ENCODE measurements at places on chromosomes 13 and 19.
A peak's percentile ranks its signal among the peaks of the same experiment; 100 is the strongest.

- no peak for DNase-seq
Observed at GRCh38 chr13:74867460-74867859, 614.5 kb downstream of the TBC1D4 start.

DNA sequence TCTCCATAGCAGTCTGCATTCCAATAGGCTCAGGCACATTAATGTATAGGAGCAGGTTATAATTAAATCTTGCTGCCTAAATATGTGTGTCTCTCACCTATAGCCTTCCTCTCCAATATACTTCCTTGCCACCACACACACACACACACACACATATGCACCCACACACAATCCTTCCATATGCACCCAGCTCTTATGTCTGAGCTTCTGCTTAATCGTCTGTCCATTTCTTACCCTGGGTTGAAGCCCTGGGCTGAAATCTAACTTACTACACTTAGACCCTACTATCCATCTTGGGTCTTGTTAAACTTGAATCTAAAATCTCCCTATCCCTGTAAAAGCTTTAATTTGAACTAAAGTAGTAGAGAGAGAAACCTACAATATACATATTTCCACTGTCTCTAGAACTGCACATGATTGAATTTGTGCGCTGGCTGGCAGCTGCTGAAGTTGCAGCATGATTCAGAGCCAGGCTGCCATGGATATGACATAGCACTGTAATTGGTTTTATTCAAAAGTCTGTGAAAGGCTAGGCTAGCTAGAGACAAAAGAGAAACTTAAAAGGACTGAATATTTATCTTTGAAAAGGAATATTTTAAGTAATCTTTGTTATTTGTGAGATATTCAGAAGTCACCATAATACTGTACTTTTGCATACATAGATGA is 25.7 kb upstream of the FREM2 start:
- no peak for DNase-seq

GRCh38 chr19:10768936-10769335 is 51.1 kb downstream of the DNM2 start:
- DNase-seq = no peak

GRCh38 chr19:3420909-3421619 is 54.7 kb downstream of the NFIC start:
- no peak for DNase-seq

DNA sequence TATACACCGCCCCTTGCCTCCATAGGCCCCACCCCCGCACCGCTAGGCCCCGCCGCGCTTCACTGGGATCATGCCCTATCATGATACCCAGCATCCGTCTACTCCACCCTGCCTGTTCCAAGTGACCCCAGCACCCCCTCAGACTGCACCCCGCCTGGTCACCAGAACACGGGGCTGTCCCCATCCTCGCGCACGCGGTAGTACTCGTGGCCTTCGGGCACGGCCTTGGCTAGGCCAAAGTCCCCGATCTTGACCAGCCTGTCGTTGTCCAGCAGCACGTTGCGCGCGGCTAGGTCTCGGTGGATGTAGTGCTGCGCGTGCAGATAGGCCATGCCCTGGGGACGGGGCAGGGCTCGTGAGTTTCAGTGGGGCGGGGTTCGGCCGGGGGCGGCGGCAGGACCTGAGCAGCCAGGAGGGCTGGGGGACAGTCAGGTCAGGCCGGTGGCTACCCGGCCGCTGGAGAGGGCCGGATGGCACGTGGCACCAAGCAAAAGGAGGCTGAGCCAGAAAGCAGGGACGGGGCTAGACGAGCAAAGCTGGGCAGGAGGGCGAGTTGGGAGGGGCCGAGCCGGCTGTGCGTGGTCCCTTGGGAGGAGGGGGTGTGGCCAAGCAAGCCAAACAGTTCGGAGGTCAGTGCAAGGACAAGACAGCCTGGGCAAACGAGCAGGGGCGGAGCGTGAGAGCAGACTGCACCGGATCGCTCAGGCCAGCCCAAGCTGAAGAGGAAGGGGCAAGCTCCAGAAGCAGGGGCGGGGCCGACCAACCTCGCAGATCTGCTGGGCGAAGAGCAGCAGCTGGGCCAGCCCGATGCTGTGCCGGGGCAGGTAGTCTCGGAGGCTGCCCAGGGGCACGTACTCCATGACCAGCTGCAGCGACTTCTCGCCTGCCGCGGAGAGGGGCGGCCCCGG is 13.6 kb upstream of the ICAM3 start:
- DNase-seq = peak; percentile 13

GRCh38 chr13:49607761-49608160 is 20.5 kb upstream of the ARL11 start:
- DNase-seq = no peak

DNA sequence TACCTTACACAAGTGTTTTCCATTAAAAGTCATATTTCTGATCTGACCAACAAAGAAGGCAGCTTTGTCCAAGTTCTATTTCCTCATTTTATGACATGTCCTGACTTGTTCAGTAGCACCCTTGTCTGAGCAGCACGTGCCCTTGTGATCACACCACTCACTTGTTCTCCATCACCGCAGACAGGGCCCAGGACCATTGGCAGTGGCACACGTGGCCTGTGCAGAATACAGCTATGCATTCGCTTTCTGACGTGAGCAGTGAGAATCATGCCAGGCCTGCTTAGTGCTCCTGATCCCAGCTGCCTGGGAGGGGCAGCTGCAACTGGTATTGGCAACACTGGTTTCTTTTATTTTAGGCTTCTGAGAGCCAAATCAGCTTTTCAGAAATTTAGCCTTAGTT is 134.2 kb downstream of the FRY start:
- DNase-seq = no peak

DNA sequence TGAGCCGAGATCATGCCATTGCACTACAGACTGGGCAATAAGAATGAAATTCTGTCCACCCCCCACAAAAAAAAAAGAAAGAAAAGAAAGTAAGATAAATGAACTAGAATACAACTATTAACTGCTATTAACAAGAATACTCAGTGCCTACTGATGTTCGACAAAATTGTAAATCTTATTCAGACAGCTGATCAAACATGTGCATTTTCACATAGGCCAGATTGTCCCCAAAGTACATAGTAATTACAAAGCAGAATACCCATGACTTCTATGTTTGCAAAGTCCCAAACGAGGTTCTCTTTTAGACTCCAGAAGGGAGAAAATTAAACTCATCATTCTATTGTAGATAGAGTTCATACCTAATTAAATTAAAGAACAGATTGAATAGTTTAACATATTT is 113.4 kb downstream of the UFM1 start:
- DNase-seq = no peak

GRCh38 chr19:50549927-50550593 is 18.2 kb downstream of the LRRC4B start:
- no peak for DNase-seq

- DNase-seq = no peak
Observed at GRCh38 chr13:83810136-83810535, 72.1 kb downstream of the SLITRK1 start.

DNA sequence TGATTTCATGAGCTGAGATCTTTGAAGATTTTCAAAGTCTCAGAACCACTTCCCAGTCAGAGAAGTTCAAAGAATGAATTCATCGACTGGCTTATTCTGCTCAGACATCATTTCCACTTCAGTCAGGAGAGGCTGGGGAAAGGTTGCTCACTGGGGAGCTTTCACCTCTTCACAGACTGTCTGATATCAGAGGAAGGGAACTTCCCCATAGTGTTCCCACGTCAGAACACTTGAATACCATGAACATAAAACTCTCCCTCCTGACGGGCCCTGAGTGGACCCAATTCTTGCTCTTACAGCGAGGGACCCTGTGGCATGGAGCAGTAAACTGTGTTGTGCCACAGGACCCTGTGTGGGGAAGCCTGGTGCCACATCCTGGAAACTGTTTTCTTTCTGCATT is 492.6 kb downstream of the COG6 start:
- no peak for DNase-seq

DNA sequence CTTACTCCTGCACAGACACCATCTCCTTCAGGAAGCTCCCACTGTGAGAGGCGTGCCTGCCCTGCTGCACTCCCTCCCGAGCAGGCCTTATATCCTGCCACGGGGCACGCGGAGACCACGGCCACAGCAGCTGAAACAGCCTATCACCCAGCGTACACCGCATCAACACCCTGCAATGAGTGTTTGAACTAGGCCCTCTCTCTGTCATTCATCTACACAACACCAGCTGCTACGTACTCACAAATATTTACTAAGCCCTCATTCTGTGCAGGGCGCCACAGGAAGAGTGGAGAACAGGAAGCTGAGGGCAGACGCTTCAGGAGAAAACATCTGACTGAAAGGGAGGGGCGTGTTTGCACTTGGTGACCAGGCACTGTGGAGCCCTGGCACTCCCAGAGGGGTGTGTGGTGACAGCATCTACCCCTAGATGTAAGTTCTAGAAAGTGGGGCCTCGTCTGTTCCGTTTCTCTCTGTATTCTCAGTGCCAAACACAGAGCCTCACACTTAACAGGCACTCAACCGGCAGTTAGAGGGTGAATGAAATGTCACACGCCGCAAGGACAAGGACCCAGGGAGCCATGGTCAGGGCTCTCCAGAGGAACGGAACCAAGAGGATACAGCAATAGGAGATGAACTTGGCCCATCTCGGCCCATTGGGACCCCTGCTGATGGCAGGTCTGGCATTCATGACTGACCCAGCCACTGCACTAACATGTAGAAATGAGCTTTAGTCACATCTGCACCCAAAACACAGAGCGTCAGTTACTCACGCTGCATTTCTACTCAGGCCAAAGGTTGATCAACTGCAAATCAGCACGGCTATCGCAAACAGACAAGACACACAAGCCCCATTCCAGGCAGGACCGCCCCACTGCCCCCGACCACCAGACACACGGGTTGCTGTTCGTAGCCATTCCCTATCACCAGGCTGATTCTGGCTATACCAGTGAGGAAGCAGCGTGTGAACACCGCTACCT is 15.7 kb downstream of the RANBP3 start:
- no peak for DNase-seq

GRCh38 chr19:34274284-34274826 is 20.0 kb downstream of the GARRE1 start:
- DNase-seq = no peak

GRCh38 chr19:49343123-49343522 is 7.9 kb downstream of the CD37 start:
- no peak for DNase-seq

Measured in GM12892 (cell line).